ENCODE measurements at places on chromosomes 12 and 14.

GRCh38 chr12:25404955-25405354 lies 148.1 kb downstream of the LMNTD1 start:
- DNase-seq, result no peak

DNA sequence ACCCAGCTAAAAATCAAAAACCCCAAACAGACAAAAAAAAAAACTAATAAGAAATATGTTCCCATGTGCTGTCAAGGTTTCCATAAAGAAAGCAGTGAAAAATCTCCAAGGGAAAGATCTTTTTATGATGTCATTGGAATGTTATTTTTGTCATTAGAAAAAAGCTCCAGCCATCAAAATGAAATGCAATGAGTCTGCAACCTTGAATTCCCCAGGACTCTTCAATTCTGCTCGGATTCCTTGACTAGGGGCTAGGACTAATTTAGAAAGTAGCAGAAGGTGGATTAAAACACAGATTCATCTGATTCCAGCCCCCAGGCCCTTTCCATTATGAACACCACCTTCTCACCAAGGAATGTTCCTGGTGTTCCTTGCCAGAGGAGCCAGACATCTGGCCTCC lies 6.0 kb upstream of the PCNX1 start:
- peak; percentile 35 for DNase-seq

DNA sequence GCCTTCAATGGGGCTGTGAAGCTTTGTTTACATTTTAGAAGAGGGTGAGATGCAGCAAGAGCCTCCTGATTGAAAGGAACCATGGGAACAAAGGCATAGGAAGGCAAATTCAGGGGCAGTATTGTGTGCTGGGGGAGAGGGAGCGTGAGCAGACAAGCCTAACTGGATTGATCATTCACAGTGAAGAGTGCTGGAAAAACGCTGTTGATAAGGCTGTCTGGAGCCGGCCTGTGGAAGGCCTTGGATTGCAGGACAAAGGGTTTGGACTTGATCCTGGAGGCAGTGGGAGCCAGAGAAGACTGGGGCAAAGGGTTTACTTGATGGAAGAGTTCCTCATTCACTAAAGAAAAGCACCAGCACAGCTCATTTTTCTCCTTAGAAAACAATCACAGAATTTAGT lies 160.5 kb downstream of the PAH start:
- DNase-seq, result no peak

DNA sequence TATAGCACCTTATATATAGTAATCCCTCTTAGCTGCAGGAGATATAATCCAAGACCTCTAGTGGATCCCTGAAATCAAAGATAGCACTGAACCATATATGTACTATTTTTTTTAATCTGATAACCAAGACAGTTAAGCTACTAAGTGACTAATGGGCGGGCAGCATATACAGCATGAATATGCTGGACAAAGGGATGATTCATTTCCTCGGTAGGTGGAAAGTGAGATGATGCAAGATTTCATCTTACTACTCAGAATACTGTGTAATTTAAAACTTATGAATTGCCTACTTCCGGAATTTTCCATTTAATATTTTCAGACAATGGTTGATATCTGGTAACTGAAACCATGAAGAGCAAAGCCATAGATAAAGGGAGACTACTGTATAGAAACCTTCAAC lies 36.2 kb downstream of the PRMT8 start:
- peak; percentile 75 for DNase-seq

DNA sequence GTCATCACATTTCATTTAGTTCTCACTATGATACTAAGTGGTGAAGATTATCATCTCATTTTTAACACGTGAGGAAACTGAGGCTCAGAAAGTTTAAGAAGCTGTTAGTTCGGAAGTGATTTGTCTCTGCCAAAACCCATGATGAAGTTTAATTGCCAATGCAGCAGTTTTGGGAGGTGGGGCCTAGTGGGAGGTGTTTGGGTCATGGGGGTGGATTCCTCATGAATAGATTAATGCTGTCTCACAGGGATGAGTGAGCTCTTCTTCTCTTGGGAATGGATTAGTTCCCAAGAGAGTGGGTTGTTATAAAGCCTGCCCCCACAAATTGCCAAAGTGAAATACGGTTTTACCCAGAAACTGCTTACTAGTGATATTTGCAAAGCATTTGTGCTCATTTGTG lies 91.5 kb upstream of the IGF1 start:
- DNase-seq, result no peak

- DNase-seq, result no peak
Measured at GRCh38 chr12:55922126-55922525, 5.6 kb downstream of the PYM1 start.

GRCh38 chr12:20000229-20000849 lies 368.0 kb upstream of the PDE3A start:
- no peak for DNase-seq

DNA sequence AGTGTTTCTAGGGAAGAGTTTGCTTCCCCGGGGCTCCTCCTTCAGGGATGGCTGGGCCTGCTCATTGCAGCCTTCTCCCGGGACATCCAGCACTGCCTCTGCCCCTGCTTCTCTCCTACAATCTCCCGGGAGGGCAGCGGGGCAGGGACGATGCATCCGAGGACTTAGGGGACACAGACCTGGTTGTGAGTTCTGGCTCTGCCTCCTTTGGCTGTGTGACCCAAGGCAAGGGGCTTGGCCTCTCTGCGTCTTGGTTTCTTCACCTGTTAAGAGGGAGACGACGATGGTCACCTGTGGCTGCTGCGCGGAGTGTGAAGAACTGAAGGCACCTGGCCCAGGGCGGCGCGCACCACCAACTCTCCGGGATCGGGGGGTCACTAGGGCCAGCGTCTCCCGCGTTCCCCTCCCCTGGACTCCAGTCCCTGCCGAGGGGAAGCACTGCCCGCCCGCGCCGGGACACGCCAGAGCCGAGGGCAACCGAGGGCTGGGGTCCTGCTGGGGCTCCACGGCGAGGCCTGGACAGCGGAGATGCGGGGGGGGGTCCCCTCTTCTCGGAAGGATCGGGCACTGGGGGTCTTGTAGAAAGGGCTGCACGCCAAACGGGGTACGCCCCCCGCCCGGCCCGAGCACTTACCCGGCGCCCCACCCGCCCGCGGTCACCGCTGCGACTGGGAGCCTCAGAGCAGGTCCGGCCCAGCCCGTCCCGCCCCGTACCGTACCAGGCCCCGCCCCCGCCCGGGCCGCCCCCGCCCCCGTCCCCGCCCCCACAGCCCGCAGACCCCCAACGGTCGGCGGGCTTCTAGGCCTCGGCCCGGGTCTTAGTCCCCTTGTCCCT lies at the start of gene HVCN1:
TSS of gene HVCN1 (minus strand) at position 670 of the 835 bp plus-strand sequence. CDS start 5,870 bp downstream, outside the sequence.
- no peak for DNase-seq

GRCh38 chr12:50541139-50541538 lies 36.4 kb downstream of the DIP2B start:
- no peak for DNase-seq

- DNase-seq, result no peak
Measured at GRCh38 chr12:26817183-26817591, 15.8 kb downstream of the ITPR2 start.

- no peak for DNase-seq
Measured at GRCh38 chr12:65905405-65905804, 81.1 kb downstream of the HMGA2 start.

- no peak for DNase-seq
Measured at GRCh38 chr12:83408851-83409250, 722.1 kb downstream of the TMTC2 start.

GRCh38 chr14:55198749-55199148 lies 7.4 kb upstream of the DLGAP5 start:
- peak; percentile 4 for DNase-seq

DNA sequence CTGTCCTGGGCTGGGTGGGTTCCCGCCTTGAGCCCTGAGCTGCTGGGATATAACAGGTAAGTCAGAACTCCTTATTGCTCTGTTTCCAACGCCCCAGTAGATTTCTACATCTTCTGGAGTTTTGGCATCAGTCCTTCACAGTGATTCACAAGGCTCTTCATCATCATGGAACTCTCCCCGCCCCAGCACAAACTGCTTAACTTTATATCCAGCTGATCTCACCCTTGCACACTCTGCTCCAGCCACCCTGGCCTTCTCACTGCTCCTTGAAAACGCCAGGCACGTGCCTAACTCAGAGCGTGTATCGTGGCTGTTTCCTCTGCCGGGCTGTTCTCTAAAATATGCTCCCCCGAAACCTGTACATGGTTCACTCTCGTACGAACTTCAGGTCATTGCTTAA lies 264.9 kb downstream of the NOVA1 start:
- no peak for DNase-seq

DNA sequence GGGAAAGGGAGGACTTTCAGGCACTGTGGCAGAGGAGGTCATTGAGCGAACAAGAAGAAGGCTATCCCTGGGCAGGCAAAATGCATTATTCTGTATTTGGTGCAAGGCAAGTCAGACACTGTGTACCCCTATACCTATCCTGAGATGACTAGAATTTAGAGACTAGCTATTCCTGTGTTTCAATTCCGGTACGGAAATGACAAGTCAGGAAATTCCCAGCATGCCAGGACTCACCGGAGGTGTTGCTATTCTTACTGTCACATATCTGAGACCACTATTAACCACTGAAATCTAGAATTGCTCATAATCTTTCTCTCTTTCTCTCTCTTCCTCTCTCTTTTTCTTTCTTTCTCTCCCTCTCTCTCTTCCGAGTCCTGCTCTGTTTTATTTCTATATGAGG lies 297.1 kb downstream of the PDZRN4 start:
- DNase-seq, result no peak

GRCh38 chr14:90551070-90551704 lies 154.4 kb downstream of the CALM1 start:
- no peak for DNase-seq

- no peak for DNase-seq
Measured at GRCh38 chr14:36316131-36316530, 4.3 kb downstream of the MBIP start.

- DNase-seq, result no peak
Measured at GRCh38 chr14:25929881-25930615, 667.8 kb downstream of the NOVA1 start.

DNA sequence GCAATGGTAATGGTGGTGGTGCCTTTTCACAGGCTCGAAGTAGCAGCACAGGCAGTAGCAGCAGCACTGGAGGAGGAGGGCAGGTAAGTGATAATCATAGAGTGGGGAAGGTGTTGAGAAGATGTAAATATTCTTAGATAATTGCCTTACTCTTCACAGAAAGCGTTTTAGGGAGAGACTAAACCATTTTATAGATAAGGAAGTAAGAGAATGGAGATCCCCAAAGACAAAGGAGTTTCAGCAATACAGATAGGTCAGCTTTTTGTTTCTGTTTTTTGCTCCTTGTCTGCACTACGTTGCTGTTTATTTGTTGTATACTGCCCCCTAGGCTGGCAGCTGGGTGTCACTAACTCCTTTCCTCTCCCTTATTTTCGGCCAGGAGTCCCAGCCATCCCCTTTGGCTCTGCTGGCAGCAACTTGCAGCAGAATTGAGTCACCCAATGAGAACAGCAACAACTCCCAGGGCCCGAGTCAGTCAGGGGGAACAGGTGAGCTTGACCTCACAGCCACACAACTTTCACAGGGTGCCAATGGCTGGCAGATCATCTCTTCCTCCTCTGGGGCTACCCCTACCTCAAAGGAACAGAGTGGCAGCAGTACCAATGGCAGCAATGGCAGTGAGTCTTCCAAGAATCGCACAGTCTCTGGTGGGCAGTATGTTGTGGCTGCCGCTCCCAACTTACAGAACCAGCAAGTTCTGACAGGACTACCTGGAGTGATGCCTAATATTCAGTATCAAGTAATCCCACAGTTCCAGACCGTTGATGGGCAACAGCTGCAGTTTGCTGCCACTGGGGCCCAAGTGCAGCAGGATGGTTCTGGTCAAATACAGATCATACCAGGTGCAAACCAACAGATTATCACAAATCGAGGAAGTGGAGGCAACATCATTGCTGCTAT lies 2.0 kb downstream of the SP1 start:
- peak; percentile 83 for DNase-seq

DNA sequence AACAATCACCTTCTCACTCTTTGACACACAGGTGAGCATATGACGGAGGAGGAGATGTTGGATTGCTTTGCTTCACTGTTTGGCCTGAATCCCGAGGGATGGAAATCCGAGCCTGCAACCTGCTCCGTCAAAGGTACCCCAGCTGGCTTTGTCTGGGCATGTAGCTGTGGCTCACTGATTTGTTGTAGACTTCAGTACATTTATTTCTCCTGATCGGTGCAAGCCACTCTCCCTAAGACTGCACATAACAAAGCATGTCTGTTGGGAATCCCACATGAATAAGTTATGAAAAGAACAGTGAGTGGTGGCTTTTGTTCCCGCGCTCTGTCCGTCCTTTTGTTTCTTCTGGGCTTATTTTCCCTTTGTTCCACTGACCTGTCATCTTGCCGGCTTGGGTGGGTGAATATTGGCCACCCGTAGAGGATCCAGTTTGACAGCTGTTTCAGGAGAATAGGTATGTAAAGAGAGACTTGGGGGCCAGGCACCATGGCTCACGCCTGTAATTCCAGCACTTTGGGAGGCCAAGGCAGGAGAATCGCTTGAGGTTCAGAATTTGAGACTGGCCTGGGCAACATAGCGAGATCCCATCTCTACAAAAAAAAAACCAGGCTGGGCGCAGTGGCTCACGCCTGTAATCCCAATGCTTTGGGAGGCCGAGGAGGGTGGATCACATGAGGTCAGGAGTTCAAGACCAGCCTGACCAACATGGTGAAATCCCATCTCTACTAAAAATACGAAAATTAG lies 20.0 kb upstream of the BCL7A start:
- no peak for DNase-seq

- DNase-seq, result peak; percentile 16
Measured at GRCh38 chr12:50400104-50400637, 514 bp upstream of the LARP4 start.

DNA sequence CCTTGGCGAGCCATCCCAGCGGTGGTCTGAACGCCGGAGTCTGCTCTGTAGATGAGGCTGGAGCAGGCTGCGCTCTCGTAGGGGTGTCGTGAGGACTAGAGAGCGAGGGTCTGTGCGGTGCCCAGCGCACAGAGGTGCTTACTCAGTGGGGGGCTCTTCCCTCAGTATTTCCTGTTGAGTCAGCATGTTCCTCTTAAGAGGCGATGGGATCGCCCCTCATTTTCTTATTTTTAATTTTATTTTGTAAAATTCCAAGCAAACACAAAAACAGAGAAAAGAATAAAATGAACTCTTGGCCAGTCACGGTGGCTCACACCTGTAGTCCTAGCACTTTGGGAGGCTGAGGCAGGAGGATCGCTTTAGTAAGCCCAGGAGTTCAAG lies 40.8 kb upstream of the BCL7A start:
- DNase-seq, result no peak

GRCh38 chr14:75249251-75249957 lies 29.2 kb upstream of the FOS start:
- DNase-seq, result peak; percentile 65

GRCh38 chr12:49702009-49702408 lies 5.2 kb downstream of the FMNL3 start:
- no peak for DNase-seq

DNA sequence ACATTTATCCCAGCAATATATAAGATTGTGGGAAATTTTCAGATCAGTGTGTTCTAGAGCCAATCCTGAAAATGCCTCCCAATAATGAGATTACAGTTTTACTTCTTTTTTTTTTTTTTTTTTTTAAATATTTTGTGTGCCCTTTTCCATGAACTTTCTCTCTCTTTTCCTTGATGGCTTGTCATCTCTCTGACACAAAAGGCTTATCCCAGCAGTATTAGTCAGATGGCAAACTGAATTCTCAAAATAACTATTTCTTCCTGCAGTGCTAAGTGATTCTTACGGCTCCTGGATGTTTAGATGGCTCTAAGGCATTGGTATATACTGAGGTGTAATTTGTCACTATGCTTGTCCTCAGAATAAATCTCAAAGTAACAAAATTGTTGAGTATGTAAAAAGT lies 86.7 kb downstream of the LRP6 start:
- DNase-seq, result no peak

- no peak for DNase-seq
Measured at GRCh38 chr12:75471902-75472890, 8.4 kb upstream of the GLIPR1 start.
